GM04504 (cell line): ENCODE measurements at places on chromosomes 1 and 21.

- DNase-seq: no peak
Measured at GRCh38 chr21:39346206-39346605, 2.7 kb downstream of the HMGN1 start.

GRCh38 chr1:245216366-245217115, 61.8 kb downstream of the KIF26B start:
- DNase-seq: no peak

GRCh38 chr1:111695801-111696200, 43.4 kb downstream of the INKA2 start:
- DNase-seq: no peak

GRCh38 chr1:92951141-92951582, 10.1 kb downstream of the DIPK1A start:
- DNase-seq: peak; percentile 73

- DNase-seq: no peak
Measured at GRCh38 chr1:84107955-84108354, 36.1 kb upstream of the PRKACB start.

GRCh38 chr1:119743776-119744597, 24.7 kb downstream of the HMGCS2 start:
- DNase-seq: peak; percentile 47

DNA sequence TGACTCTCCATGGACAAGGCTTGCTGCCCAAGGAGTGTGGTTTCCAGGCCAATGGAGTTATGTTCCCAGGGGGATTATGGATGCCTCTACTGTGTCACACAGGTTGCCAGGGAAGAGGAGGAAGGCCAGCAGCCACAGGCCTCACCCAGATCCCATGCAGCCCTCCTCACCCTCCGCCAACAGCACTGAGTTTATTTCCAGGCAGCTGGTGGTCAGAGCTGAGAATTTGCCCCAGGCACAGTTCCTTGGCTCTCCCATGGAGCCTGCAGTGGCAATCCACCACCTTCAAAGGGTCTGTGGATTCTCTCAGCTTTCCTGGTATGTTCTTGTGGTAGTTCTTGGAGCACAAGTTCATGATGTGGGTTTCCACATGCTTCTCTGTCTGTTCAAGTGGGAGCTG, 79.2 kb downstream of the NTNG1 start:
- no peak for DNase-seq

DNA sequence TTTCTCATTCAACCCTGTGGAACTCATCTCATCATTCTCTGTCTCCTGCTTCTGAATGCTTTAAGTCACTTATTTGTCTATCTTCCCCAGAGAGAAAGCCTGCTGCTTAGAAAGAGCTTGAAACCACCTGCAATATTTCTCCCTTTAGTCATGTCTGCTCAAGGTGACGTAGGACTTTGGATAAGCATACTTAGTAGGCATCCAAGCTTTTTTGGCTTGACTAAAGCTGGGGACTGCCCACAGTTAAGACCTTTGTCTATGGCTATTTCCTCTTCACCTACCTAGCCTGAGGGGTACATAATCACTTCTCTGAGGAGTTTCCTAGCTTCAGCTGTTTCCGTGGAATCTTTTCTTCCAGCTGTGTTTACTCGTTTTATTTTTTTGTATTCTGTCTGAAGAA, 665.8 kb upstream of the CAMK1G start:
- DNase-seq: no peak

DNA sequence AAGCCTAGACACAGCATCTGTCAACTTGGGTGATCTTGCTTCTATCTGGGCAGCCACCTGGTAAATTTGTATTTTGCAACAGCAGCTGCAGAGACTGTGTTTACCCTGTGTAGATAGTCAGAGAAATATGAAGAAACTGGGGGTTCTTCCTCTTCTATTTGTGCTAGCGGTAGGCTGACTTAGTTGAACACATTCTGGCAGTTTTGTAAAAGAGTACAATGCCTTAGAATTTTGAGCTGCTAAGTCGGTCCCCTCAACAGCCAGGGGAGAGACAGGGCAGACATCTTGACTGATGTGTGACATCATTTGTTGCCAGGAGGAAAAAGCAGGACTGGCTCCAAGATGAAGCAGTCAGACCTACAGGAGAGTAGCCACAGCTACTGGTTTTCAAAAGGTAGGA, 53.7 kb downstream of the KCNJ6 start:
- DNase-seq: no peak

DNA sequence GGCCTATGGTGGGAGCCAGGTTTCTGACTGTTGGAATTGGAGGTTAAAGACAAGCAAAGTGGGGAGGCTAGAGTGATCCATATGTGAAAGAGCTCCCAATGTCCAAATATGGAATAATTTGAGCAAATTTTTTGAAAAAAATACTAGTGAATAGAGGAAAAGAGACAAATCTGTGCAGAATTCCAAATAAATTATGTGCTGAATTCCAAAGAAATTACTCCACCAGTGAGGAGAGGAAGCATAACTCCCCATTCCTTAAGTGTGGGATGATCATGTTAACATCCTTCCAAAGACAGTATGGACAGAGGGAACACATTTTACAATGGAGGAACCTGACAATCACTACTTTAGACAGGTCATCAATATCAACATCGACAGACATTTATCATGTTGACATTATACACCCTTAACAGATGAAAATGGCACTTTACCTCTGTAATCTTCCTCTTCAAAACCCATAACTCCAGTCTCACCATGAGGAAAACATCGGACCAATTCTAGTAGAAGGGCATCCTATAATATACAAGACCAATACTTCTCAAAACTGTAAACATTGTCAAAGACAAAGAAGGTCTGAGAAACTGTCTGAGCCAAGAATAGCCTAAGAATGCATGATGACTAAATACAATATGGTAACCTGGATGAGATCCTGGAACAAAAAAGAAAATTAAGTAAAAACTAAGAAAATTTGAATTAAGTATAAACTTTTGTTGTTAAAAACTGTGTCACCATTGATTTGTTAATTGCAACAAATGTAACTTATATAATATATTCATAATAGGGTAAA, 71.5 kb upstream of the RGS4 start:
- DNase-seq: no peak

GRCh38 chr1:183019860-183020259, 3.4 kb upstream of the LAMC1 start:
- DNase-seq: no peak

- no peak for DNase-seq
Measured at GRCh38 chr1:51570063-51570710, 46.7 kb upstream of the OSBPL9 start.

- peak; percentile 13 for DNase-seq
Measured at GRCh38 chr1:228830954-228831481, 95.7 kb downstream of the RHOU start.

DNA sequence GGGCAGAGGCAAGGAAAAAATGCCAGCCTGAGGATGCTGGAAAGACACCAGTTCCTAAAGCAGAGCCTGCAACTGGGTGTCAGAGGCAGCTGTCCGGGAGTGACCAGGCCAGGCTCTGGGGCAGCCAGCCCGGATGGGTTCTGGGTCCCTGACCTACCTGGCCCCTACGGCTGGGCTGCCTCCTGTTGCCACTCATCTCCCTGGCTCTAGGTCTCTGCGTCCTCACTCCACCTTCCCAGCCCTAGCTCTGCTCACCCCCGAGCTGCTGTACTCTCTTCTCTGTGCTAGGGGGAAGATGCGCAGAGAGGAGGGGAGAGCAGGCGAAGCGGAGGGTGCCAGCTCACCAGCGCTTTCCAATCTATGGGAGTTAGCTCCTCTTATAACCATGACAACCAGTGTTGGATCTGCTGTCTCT, 9.0 kb downstream of the ARHGEF2 start:
- no peak for DNase-seq

DNA sequence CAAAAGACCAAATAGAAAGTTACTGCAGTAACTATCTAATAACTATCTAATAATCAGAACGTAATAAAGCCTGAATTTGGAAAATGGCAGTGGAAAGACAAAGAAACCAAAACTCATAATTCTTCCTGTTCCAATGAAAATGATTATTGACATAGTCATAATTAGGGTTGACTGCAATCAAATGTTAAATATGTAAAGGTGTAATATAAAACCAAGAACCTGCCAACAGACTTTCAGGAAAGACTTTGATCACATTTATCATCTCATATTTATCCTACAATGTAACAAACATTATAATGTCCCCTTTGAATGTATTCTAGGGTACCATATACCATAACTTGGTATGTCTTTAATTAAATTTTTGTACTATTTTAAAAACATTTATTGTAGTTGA, 26.9 kb downstream of the NRIP1 start:
- no peak for DNase-seq

DNA sequence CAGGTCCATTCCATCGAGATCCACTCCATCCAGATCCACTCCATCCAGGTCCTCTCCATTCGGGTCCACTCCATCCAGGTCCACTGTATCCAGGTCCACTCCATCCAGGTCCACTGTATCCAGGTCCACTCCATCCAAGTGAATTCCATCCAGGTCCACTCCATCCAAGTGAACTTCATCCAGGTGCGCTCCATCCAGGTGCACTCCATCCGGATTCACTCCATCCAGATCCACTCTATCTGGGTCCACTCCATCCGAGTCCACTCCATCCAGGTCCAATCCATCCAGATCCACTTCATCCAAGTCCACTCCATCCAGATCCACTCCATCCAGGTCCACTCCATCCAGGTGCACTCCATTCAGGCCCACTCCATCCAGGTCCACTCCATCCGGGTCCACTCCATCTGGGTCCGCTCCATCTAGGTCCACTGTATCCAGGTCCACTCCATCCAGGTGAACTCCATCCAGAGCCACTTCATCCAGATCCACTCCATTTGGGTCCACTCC, 157.4 kb downstream of the HUNK start:
- no peak for DNase-seq

DNA sequence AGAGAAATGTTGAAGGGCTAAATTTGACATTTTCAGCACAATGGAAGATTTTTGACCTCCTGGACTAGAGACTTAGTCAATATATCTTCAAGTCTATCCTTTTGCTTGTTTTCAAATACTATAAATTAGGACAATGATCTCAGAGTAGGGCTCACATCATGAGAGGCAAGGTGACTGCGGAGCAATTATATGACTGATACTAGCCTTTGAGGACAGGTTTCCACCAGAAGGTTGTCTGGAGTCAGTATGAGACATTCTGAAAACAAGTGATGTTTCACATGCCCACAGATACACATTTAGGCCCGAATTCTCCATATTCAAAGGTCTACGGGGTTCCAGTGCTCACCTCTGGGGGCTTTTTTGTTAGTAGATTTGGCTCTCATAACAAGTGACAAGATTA, 142.3 kb upstream of the SAMSN1 start:
- DNase-seq: no peak

DNA sequence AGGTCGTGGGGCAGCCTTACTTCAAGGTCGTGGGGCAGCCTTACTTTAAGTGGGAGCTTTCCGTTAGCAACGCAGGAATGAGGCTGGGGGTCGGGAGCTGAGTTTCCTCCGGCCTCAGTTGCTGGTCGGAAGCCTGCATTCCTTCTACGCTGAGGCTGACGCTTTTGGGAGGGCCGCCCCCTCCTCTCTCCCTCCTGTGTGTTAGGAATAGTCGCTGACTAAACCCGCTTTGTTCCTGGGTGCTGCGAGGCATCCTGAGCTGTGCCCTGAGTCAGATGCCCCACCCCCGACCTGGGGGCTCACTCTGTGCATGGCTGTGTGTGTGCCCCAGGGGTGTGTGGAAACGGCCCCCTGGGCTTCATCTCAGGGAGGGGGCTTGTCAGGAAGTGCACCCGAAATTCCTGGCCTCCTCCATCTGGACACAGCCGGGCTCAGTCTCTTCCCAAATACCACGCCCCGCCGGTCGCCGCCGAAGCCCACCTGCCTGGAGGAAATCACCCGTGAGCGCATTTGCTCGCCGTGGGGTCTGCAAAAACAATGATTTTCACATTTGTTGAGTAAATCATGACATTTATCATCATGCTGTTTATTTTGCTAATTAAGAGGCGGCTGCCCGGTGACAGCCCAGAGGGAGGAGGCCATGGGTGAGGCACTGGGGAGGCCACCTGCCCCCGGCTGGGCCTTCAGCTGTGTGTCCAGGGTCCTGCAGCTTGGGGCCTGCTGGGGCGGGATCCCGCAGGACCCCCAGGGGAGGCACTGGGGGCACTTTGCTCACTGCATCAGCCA, 121.4 kb downstream of the PRDM16 start:
- no peak for DNase-seq

- no peak for DNase-seq
Measured at GRCh38 chr1:76070538-76070937, 4.0 kb upstream of the ST6GALNAC3 start.

DNA sequence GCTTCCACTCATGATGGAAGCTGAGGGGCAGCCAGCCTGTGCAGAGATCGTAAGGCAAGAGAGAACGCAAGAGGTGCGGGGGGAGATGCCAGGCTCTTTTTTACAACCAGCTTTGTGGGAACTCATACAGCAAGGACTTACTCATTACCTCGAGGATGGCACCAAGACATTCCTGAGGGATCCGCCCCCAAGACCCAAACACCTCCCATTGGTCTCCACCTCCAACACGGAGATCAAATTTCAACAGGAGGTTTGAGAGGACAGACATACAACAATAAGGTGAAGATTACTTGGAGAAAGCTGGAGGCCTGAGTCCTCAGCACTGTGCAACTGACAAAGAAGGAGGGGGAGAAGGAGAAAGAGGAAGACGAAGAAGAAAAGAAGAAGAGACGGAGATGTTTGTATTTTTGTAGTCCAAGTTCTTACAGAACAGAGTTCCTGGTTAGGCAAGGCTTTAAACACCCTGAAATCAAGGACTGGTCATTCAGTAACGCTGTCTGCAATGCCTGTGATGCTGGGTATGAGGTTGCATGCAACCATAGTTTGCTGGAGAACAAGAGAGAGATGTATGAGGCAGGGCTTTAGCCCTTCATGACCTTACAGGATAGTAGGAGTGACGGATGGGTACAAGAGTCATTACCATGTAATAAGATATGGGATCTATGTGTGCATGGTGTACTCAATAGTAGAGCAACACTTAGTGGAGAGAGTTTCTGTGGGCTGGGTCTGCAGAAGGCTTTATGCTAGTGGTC, 19.7 kb upstream of the GALNT2 start:
- DNase-seq: no peak

DNA sequence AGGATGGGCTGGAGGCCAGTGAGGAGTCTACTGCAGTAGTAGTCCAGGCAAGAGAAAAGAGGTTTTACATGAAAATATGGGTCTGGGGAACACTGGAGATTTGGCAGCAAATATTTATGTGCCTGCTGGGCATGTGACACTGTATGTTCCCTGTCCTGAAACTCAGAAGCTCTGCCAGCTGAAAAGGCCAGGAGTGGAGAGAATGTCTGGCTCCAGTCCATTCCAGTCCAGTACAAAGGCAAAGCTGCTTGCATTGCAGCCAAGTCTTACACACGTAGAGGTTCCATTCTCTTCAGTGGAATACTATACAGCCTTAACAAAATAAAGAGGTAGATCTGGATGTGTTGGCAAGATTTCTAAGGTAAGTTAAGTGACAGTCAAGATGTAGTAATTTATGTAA, 7.5 kb upstream of the YBX1 start:
- no peak for DNase-seq

- DNase-seq: peak; percentile 35
Measured at GRCh38 chr1:205354259-205355074, 2.3 kb downstream of the KLHDC8A start.

- no peak for DNase-seq
Measured at GRCh38 chr1:110674337-110675059, at the start of gene KCNA3. KCNA3 (minus strand) TSS chr1:110674940; CDS start chr1:110674809, 131 bp downstream.

GRCh38 chr1:17235135-17235885, 13.6 kb upstream of the PADI3 start:
- DNase-seq: no peak
